B cell (primary cell): ENCODE measurements at places on chromosomes 16 and 17. TPM values are rescaled to one million over a fixed set of nuclear protein-coding genes. Genes with fewer than 3 reads are reported as not detected.

DNA sequence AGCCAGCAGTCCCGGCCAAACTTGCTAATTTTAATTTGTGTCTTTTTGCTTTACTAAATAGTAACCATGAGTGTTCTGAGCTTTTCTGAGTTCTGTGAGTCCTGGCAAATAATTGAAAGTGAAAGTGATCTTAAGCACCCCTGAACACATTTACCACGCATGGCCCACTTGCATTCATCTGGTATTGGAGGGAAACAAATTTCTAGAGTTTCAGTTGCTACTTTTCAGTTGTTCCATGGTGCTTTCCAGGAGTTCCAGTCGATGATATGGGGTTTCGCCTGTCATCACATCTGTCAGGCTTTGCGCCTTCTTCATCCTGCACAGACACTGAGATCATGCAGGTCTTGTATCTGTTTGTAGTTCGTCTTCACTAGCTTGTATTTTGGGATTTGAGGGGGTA is 44.1 kb downstream of the CRLF3 start:
- peak; percentile 28 for DNase-seq

DNA sequence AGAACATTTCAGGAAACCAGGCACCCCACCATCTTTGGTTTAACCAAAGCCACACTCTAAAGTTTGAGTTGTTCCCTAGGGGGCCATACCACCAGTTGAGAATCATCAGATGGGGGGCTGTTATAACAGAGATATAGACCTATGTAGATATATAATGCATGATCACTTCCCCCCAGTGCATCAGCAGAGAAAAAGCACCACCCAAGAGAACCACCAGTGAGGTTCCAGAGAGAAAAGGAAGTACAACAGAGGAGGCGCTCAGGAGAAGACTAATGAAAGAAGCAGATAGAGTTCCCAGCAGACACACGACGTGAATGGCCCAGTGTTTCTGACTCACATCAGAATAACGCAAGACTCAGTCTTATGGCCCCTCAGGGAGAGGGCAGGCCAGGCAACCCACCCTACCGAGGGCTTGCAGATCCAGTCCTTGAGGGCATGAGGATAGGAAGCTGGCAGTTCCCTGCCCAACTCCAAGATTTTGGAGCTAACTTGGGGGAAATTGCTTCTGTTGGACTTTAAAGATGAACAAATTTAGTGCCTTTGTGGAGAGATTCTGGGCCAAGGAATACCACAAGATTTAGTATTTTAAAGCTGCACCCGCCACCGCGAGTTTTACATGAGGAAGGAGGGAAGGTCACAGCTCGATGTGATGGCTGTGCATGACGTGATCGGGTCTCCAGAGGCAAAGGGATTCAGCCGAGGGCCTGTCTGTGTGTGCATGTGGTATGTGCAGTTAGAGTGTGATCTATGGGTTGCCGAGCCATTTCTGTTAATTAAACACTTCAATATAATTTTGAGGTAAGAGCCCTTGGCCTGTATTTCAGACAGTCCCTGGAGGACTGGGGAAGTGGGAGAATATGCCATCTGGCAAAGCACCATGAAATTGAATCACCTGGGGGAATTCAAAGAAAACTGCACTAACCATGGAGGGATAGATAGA is 53.1 kb downstream of the AIPL1 start:
- DNase-seq: no peak

DNA sequence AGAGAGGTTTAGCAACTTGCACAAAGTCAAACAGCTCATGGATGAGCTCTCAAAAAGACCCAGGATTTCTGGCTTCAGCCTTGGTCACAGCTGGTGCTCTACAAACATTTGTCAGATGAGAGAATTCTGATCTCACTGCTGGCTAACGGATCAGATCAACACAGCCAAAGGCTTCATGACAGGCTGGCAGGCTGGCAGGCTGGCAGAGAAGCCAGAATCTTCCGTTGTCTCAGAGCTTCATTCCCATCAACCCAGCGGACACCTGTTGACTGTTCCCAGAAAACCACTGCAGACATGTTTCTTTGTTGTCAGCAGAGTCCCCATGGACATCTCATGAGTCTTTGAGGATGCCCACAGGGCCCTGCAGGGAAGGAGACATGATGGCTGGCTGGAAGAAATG is 303.8 kb upstream of the ASIC2 start:
- DNase-seq: no peak

DNA sequence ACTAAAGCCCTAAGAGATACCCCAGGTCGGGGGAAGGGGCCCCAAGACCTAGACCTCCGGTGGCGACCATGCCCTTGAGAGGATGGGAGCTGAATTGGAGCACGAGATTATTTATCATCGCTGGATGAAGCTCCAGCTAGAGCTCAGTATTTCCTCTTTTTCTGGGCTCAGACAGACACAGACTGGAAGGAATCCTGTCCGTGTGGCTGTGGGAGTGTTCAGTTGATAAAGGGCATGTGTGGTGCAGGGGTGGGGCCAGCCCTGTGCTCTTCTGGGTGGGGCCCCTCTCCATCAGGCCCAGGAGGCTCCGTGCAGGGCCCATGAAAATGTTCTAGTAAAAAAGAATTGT is 6.3 kb upstream of the CBX4 start:
- DNase-seq: peak; percentile 53

GPRC5B gene
- not detected in 2 replicates for total RNA-seq

DNA sequence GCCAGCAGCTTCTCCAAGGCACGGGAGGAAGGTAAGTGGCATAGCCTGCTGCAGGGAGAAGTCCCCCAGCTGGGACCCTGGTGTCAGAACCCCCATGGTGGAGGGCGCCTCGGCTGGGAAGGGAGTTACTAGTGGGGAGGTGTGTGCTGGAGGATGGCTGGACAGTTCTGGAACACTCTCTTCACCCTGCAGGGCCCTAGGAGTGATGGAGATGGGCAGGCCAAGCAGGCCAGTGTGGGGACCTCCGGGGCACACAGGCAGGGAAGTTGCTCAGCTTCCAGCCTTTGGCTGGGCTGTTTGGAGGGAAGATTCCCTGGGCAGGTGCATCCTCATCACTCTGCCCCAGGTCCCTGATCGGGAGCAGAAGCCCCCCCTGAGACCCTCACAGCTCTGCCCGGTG is 696 bp downstream of the C17orf99 start:
- no peak for DNase-seq

DNA sequence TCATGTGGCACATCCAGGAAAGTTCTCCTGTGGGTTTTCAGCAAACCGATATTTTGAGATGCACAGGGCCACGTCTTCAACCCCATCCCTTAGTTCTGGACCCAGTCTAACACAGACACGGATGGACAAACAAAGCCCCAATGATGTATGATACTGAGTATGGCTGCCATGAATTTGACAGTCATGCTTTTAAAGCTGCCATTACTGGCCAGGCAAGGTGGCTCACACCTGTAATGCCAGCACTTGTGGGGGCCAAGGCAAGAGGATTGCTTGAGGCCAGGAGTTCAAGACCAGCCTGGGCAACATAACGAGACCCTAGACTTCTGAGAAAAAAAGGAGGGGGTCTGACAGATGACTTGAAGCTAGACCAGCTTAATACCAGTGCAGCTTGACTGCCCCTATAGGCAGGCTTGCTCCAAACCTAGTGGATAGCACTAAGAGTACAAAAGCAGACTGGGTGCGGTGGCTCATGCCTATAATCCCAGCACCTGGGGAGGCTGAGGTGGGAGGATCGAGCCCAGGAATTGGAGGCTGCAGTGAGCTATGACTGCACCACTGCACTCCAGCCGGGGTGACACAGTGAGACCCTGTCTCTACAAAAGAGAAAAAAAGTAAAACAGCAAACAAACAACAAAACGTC is 10.8 kb upstream of the ZNF629 start:
- DNase-seq: no peak

GRCh38 chr16:87874639-87875427 is 5.5 kb upstream of the SLC7A5 start:
- no peak for DNase-seq

- DNase-seq: no peak
These were observed 603.0 kb upstream of the CDH8 start for GRCh38 chr16:62638964-62639870.

ITGAD gene
- total RNA-seq: not detected in 2 replicates
